Panc1 (cell line): ENCODE measurements at places on chromosomes 7 and 10.

GRCh38 chr7:279821-280220, 10.1 kb upstream of the FOXL3 start:
- H3K4me1 ChIP-seq: no peaks in the 10 kb centered on the region
- no peak for DNase-seq
- no peaks in the 10 kb centered on the region for H3K36me3 ChIP-seq
- H3K27me3 ChIP-seq: peaks cover 9% of the 10 kb centered on the region
- no peak overlapping the region for H3K27ac ChIP-seq

DNA sequence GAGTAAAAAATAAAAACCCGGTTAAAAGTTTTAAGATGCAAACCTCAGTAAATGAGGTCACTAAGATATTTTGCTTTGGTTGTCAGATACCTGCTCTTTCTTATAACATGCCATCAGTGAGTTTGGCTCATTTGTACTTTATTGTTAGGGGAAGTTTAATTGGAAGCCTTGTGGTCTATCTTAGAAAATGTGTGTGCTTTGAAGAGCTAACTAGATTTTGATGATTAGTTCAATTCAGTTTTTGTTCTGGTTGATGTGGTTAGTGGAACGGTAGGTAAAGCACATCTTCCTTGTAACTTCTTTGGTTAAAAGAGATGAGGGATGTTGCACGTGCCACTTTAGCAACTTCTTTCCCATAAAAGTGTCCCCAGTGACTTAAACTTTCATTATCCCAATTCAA, 353.4 kb upstream of the GALNT17 start:
- no peak overlapping the region for H3K4me3 ChIP-seq
- H3K36me3 ChIP-seq: no peaks in the 10 kb centered on the region
- H3K27me3 ChIP-seq: no peaks in the 10 kb centered on the region
- DNase-seq: no peak

- H3K4me1 ChIP-seq: no peaks in the 10 kb centered on the region
- 0 out of 2 replicates have a peak, but pooled peaks cover 2% of the 10 kb centered on the region for H3K27me3 ChIP-seq
- H3K4me3 ChIP-seq: no peak overlapping the region
- DNase-seq: no peak
- H3K27ac ChIP-seq: no peak overlapping the region
Measured at GRCh38 chr7:50140688-50141087, 47.6 kb upstream of the ZPBP start.

GRCh38 chr7:82823073-82823472, 339.6 kb downstream of the PCLO start:
- no peak overlapping the region for H3K4me3 ChIP-seq
- H3K4me1 ChIP-seq: no peaks in the 10 kb centered on the region
- H3K36me3 ChIP-seq: no peaks in the 10 kb centered on the region
- no peak for DNase-seq
- H3K27ac ChIP-seq: no peak overlapping the region

DNA sequence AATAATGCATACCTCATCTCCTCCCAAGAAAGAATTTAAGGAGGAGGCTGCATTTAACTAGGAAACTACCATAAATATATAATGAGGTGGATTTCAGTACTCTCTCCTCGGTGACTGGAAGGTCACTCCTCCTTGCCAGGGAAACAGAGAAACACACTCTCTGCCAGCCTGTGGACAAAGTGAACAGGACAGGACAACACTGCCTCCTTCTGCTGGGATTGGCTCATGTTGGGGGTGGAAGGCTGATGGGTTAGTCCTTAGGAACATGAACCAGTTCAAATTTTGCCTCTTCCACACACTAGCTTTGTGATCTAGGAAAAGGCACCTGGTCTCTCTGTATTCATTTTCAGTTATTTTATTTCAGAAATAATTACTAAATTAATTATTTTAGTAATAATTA, 50.6 kb upstream of the STEAP4 start:
- H3K27me3 ChIP-seq: no peaks in the 10 kb centered on the region
- no peak overlapping the region for H3K27ac ChIP-seq
- no peaks in the 10 kb centered on the region for H3K4me1 ChIP-seq
- no peaks in the 10 kb centered on the region; the same call in 1 of the 2 replicates for H3K36me3 ChIP-seq
- H3K4me3 ChIP-seq: no peak overlapping the region

GRCh38 chr10:79031723-79032122, 37.0 kb upstream of the ZMIZ1 start:
- H3K27ac ChIP-seq: no peak overlapping the region
- no peaks in the 10 kb centered on the region for H3K4me1 ChIP-seq

DNA sequence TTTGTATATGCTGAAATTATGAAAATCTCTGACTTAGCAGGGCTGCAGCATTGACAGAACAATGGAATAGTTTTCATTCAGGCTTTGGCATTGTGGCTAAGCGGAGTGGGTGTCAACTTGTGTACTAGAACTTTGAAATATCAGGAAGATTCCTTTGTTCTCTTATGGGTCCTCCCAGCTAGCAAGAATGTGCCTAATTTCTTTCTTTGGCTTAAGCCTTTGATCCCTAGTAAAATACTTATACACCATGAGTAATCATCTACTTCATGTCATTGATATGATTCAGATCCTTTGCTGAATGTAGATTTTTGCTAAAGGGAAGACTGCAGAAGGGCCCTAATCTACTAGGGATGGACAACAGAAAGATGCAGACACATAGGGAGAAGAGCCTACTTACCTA, 6.2 kb downstream of the AVL9 start:
- no peak overlapping the region for H3K4me3 ChIP-seq
- H3K36me3 ChIP-seq: no peaks in the 10 kb centered on the region
- H3K4me1 ChIP-seq: peaks cover 17% of the 10 kb centered on the region
- DNase-seq: no peak
- no peaks in the 10 kb centered on the region for H3K27me3 ChIP-seq
- no peak overlapping the region for H3K27ac ChIP-seq

DNA sequence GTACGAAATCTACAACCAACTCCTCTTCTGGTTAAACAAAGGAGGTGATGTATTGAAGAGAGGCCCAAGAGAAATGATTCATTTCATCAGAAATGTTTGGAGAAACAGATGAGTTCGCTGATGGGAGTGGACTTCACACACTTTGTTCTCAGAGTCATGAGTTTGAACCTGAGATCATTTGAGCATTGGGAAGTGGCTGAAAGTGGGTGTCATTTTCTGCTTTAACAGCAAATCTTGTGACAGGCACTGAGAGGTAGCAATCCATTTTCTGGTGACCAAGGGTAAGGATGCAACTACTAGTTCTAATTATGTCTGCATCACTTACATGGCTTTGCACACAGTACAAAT, 51.4 kb downstream of the RBM20 start:
- H3K4me1 ChIP-seq: peaks cover 3% of the 10 kb centered on the region; the same call in 1 of the 2 replicates
- H3K4me3 ChIP-seq: no peak overlapping the region
- H3K36me3 ChIP-seq: no peaks in the 10 kb centered on the region
- H3K27me3 ChIP-seq: peaks cover 15% of the 10 kb centered on the region; the same call in 1 of the 2 replicates
- no peak for DNase-seq

DNA sequence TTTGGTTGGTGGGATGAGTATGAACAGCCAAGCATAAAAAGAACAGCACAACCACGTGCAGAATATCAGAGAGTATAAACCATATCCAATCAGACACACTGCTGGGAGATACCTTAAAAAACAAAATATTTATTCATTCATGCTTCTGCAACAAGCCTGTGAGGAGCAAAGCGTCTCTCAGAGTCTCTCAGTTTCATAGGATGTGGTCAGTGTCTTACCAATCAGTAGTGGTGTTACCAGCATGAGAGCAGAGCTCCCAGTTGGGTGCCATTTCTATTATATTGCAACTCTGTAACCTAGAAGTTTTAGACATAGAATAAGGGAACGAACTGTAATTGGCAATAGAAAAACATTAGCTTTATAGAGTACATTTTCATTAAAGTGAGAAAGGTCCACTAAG, 445.9 kb upstream of the LRRN3 start:
- no peak for DNase-seq
- no peak overlapping the region for H3K27ac ChIP-seq
- no peaks in the 10 kb centered on the region for H3K27me3 ChIP-seq
- H3K4me1 ChIP-seq: no peaks in the 10 kb centered on the region
